ENCODE measurements at places on chromosomes 4 and X.
A peak's percentile ranks its signal among the peaks of the same experiment; 100 is the strongest.

- DNase-seq = no peak
Observed at GRCh38 chr4:107916623-107917022, 14.7 kb upstream of the CYP2U1 start.

- no peak for DNase-seq
Observed at GRCh38 chr4:102598086-102598761, 97.1 kb downstream of the NFKB1 start.

DNA sequence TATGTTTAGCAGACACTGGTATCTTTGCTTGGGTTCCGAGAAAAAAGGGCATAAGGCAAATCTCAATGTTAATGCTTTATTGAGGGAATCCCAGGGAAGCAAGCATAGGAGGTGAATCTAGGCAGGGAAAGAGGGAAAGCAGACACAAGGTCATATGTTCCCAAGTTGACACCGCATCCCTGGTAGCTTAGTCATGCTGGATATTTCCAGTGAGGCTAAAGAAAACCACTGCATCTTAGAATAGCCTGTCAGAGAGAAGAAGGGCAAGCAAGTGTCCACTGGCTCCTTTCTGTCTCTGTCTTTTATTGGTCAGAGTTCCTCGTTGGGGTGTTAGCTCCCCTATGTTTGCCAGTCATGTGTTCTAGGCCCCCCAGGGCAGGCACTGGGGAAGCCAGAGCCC is 104.7 kb downstream of the NKX6-1 start:
- DNase-seq = no peak

DNA sequence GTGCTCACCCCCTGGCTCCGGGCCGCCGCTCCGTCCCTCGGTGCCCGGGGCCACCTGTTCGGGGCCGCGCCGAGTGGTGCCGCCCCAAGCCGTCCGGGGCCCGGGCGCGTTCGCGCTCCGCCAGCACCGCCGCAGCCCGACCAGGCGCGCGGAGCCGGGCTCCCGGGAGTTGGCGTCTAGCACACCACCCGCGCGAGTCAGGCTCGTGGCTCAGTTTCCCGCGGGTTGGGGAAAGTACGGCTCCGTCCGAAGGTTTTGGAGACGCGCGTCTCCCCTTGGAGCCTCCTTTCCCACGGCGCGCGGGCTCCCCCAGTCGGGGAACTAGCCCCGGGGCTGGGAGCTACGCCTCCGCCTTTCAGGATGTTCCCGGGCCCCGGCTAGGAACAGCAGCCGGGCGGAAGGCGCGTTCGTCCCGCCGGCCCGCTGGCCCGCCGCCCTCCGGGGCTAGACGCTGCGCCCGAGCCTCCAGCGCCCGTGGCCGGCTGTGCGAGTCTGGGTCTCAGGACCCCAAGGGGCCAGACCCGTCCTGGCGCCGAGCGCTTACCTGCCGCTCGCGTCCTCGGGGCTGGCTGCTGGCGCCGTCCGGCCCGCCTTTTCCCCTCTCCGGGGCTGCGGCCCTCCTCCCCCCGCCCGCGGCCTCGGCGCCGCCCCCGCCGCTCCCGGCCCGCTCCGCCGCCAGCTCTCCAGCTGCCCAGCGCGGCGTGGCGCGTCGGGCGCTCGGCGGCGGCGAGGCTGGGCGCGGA is at the start of gene ADGRG2:
Gene ADGRG2 (minus strand): TSS at position 571 of the 743 bp plus-strand sequence. CDS start 53,634 bp downstream, outside the sequence.
- DNase-seq = peak; percentile 47

- DNase-seq = no peak
Observed at GRCh38 chrX:46575586-46575985, 2.0 kb downstream of the CHST7 start.

DNA sequence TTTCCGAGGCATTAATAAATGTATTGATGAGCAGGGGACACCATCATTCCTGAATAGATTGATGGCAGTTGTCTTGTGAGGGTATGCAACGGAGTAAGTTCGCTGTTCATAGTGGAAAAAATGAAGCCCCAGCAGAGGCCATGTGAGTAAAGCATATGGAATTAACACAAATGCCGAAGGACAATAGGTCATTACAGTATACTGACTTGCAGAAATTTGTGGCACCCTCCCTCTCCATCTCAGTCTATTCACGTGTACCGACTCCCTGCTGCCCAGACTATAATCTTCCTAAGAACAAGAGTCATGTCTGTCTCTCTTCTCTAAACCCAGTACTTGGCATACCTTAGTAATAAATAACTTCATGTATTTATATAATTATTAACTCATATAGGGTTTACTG is 47.1 kb upstream of the PCDH10 start:
- DNase-seq = no peak
